ENCODE measurements at places on chromosomes 13 and 19.

GRCh38 chr13:97268772-97269171 is 46.6 kb downstream of the MBNL2 start:
- peak; percentile 76 for DNase-seq

GRCh38 chr13:60759499-60759898 is 362.5 kb downstream of the TDRD3 start:
- DNase-seq, result peak; percentile 58

DNA sequence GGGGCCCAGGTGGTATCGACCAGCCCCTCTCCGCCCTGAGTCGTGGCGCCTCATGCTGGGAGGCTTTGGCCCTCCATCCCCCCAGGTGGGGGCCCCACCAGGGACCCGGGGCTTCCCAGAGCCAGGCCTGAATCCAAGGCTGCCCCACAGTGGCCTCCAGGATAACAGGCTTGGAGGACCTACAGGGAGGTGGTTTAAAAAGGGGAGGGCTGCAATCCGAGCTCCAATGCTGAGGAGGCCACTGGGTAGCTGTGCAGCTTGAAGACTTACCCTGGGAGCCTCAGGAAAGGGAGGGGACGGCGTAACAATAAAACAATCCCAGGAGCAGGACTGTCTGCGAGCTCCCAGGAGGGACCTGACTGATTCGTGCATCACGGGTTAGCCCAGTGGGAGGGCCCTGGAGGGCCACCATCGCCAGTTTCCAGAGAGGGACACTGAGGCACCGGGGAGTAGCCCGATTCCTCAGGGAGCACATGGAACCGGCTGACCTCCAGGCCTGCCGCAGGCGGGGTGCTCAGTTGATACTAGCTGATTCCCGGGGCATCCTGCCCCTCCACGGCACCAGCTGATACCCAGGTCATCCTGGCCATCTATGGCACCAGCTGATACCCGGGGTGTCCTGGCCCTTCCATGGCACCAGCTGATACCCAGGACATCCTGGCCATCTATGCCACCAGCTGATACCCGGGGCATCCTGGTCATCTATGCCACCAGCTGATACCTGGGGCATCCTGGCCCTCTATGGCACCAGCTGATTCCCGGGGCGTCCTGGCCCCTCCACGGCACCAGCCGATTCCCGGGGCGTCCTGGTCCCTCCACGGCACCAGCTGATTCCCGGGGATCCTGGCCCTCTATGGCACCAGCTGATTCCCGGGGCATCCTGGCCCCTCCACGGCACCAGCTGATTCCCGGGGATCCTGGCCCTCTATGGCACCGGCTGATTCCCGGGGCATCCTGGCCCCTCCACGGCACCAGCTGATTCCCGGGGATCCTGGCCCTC is 3.7 kb upstream of the C2CD4C start:
- DNase-seq, result peak; percentile 85

- no peak for DNase-seq
Observed at GRCh38 chr19:447816-448560, 12.8 kb downstream of the SHC2 start.

DNA sequence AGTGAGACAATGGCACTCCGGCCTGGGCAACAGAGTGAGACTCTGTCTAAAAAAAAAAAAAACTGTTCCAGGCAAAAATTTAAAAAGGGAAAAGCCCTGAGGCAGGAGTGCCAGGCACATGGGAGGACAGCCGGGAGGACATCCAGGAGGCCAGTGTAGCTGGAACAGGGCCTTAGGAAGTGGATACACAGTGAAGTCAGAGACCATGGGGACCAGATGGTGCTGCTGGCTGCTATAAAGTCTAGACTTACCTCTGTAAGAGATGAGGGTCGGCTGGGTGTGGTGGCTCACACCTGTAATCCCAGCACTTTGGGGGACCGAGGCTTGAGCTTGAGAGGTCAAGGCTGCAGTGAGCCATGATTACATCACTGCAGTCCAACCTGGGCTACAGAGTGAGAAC is 15.0 kb downstream of the HAS1 start:
- no peak for DNase-seq

GRCh38 chr13:50268500-50268899 is 253.3 kb downstream of the KCNRG start:
- no peak for DNase-seq

DNA sequence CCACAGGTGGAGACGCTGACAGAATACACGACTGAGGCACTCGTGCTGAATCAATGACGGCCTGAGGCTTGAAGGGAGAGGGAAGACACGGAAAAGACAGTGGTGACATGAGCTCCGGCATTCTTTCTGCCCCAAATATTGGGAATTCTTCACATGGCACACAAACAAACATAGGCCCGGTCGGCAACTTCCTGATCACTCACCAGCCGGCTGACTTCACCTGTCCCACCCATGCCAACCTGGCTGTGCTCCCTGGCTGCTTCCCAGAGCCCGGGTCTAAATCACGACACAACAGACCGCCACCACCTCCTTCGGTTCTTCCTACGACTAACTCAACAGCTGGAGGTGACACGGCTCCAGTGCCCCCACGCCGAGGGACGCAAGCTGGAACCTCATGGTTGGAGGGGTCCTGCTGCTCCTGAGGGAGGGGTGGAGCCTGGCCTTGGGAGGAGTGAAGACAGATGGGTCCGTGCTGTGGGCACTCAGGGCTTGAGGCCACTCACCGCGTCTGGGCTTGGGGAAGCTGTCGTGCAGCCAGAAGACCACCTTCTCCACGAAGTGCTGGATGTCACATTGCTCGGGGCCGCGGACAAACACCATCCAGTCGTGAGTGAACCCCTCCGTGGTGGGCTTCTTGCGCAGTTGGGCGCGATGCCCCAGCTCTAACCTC is 9.6 kb downstream of the MLLT1 start:
- no peak for DNase-seq

- no peak for DNase-seq
Observed at GRCh38 chr19:15613338-15613737, 1.7 kb upstream of the CYP4F8 start.
